ENCODE measurements at places on chromosomes 1 and 21.
A peak's percentile ranks its signal among the peaks of the same experiment; 100 is the strongest.

GRCh38 chr1:97508653-97509218 is 412.1 kb downstream of the DPYD start:
- no peak for DNase-seq

- peak; percentile 30 for DNase-seq
These were observed 91.6 kb upstream of the TTC39A start for GRCh38 chr1:51421964-51422363.

DNA sequence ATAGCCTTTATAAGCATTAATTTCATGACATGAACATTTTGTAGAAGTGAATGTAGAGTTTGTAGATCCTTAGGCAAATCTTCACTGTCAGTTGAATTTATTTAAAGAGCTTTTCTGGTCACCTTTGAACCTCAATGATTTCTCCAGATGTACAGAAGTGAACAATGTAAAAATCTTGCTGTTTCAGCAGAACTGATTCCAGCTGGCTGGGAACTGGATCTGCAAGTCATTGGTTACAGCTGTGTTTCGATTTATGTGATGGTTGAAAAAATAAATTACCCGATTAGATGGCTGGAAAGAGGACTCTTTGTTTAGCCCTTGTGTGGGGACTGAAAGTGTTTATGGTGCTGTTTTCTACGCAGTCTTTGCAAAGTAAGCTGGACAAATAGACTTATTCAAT is 849.8 kb downstream of the USP25 start:
- no peak for DNase-seq

DNA sequence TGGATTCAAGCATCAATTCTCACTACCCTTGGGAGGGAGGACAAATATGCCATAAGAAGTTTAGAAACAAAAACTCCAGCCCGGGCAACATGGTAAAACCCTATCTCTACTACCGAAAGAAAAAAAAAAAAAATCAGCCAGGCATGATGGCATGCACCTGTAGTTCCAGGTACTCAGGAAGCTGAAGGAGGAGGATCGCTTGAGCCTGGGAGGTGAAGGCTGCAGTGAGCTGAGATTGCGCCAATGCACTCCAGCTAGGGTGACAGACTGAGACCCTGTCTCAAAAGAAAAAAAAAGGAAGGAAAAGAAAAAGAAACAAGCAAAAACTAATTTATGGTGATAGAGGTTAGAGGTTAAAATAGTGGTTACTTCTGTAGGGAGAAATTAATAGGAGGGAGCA is 9.6 kb downstream of the ZNF644 start:
- DNase-seq, result no peak

GRCh38 chr1:7888248-7889081 is 35.6 kb upstream of the UTS2 start:
- DNase-seq, result no peak

All from AG09319 (cell line).